CD4-positive, alpha-beta T cell (primary cell): ENCODE measurements at places on chromosomes 16 and 17.
A peak's percentile ranks its signal among the peaks of the same experiment; 100 is the strongest.

DNA sequence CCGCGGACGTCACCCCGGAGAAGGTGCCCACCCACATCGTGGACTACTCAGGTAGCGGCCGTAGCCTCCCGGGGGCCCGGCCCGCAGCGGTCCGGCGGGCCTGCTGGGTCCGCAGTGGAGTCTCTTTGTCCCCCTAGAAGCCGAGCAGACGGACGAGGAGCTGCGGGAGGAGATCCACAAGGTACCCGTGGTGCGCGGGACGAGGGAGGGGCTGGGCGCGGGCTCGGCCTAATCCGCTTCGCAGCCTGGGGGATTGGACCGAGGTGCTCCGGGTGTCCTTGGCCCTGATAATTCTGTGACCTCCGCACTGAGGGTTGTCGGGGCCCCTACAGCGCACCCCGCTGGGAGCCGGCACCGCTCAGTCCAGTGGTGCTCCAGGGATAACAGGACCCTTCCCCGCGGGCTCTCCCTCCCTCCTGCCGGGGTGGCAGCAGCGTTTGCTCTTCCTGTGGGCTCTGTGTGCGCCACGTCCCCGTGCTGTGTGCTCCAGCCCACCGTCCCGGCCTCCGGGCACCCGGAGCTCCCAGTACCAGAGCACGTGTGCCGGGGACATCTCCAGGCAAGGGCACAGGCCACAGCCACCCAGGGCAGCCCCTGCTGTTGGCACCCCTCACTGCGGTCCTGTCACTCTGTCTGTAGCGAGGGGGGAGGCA lies 713 bp downstream of the RHOT2 start:
- DNase-seq: no peak

DNA sequence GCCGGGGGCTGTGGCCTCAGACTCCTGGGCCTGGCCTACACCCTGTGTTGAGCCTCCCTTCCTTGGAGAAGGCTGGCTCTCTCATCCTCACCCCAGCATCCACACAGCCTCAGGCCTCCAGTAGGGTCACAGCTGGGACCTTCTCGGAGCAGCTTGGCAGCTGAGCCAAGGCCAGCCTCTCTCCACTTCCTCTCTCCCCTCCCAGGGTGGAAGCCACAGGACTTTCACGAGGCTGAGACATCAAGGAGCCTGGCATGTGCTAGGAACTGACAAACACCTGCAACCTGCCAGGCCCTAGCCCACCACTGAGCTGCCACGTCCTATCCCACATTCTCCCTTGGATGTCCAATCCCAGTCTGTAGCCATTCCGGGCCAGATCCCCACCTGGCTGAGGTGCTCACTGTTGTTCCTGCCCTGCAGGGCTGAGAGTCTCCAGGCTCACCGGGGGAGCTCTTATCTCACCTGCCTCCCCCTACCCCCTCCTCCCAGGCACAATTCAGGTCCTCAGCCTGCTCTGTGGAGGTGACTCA lies 3.1 kb downstream of the MMP15 start:
- DNase-seq: no peak

DNA sequence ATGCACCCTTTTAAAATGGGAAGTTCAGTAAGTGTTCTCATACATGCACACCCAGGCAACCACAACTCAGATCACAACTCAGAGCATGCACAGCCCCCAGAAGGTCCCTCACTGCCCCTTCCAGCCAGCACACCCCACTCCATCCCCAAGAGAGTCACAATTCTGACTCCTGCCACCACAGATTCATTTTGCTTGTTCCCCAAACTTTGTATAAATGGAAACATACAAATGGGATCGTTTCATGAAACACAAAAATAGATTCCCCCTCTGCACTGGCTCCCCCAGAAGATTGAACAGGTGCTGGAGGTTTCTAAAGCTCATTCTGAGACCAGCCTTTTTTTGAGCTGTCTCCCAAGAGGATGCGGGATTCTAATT lies 3.3 kb upstream of the TNFRSF13B start:
- DNase-seq: no peak

- DNase-seq: no peak
These were observed 41.3 kb downstream of the LMF1 start for GRCh38 chr16:929227-930073.

DNA sequence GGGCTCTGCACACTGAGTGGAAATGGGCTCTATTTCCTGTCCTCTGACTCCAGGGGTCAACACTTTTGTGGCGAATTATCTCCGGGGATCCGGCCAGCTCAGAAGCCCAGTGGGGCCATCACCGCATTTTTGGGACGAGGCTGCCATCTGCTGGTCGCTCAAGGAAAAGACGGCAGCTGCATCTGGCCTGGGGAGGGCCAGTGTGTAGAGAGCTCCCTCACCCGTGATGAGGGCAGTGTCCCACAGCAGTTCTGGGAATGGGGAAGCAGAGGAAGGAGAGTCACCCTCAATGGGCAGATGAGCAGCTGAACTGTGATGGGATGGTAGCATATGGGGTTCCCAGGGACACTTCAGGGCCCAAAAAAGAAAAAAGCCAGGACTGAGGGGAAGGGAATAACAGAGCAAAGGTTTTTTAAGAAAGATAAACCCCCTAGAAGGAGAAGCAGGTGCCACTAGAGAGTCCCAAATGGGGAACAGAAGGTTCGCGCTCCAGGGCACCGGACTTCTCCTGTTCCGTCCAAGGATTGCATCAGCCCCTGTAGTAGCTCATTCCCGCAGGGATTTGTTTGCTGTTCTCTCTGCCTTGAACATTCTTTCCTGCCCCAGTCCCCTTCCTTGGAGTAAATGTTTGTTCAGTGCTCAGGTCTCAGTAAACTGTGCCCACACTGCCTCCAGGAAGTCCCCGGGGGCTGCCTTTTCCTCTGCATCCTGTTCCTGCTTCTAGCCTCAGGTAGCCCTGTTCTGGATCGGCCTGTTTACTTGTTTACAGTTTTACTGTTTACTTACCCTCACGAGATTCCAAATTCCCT lies 9.3 kb upstream of the ABCC12 start:
- DNase-seq: peak; percentile 79

DNA sequence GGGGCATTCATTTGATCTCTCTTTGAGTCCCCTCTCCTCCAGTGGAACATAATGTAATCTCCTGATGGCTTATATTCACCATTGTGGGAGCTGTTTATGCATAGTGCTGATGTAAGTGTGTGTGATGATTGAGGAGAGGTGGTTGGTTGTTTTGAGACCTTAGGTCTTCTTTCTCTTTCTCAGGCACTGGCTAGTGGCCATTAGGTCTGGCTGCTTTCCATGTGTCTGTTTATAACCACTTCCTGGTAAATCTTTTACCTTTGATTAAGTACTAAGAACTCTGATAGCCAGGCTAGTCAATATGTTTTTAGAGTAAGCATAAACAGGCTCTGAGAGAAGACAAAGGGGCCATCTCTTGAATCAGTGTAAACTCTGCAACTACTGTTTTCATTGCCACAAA lies 27.9 kb downstream of the VAT1L start:
- DNase-seq: no peak

DNA sequence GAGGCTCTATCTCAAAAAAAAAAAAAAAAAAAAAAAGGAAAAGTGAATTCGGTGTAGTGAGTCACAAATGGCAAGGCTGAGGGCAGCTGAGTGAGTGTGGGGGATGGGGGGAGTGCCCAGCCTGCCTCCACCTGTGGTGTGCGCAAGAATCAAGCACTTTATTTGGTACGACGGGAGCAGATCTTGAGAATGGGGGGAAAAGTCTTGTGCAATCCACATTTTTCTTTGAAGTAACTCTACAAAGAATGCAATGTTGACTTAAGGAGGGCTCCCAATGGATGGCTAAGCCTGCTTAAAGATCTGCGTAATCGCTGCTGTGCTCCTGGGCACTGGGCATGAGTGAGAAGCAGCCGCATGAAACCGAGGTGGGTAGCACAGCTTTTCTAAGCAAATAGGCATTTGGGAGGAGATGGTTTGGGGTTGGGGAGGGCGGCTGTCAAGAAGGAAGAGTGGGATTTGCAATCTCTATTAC lies 28.2 kb downstream of the ATP2C2 start:
- DNase-seq: no peak

GRCh38 chr16:25707982-25708583 lies 16.3 kb downstream of the HS3ST4 start:
- DNase-seq: no peak

- DNase-seq: no peak
These were observed 74.2 kb upstream of the CBX4 start for GRCh38 chr17:79913451-79913850.

- no peak for DNase-seq
These were observed 88.2 kb upstream of the FA2H start for GRCh38 chr16:74862743-74863244.

DNA sequence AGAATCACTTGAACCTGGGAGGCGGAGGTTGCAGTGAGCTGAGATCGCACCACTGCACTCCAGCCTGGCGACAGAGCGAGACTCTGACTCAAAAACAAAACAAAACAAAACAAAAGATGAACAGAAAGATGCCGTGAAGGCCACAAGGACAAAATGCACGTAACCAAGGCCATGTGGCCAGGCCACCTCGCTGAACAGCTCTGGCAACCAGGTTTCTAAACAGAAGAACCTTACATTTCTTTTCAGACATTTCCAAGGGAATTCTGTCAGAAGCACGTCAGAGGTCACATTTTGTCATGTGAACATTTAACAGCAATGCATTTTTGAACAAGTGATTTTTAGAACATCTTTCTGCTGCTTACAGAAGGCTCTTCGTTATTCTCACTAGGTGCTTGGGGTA lies 28.8 kb downstream of the USP22 start:
- DNase-seq: no peak

DNA sequence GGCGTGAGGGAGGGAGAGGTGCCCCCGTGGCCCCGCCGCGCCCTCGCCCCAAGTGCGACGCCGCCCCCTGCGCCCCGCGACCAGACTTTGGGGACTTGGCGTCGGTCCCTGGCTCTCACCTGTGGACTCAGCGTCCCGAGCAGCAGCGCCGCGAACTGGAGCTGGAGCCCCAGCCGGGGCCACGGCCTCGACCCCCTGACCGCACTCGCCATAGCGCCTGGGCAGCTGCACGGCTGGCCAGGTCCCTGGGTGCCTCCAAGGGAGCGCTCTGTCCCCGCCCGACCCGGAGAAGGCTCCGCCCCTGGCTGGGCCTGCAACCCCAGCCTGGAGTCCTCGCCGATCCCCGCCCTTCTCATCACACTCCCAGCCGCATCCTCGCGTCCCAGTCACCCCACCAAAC lies at the start of gene ERN2:
TSS of gene ERN2 (minus strand) at position 247 of the 400 bp plus-strand sequence. CDS start at position 212, 35 bp downstream.
- DNase-seq: no peak

DNA sequence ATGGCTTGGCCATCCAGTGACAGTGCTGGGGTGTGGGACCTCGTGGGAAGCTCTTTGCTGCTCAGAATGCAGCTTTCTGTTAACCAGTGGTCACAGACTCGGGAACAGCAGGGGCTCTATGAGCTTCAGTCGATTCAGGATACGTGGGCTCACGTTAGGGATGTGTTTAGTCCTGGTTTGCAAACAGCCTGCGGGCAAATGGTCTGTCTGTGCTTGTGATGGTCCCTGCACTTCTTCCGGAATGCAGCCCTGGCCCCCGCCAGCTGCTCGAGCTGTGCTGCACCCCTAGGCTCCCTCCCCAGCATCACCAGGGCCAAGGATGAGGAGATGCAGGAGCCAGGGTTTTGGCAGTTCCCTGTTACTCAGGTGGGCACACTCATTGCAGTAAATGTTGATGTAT lies 172.8 kb upstream of the CHMP6 start:
- DNase-seq: no peak

DNA sequence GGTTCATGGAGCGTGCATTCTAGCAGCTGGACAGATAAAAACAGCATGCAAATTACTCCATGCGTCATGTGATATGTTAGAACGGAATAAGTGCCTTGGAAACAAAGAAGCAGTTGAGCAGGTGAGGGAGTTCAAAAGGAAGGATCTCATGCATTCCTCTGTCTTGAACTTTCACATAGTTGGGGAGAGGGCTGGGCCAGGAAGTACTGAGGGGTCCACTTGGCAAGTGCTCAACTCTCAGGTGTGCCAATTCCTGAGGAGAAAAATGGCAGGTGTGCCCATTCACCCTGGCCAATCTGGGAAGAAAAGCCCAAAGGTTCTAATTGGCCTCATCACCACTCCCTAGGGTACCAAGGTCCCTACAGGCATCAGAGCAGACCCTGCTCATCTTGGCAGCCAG lies 67.7 kb downstream of the CES1 start:
- DNase-seq: no peak

- no peak for DNase-seq
These were observed 25.6 kb upstream of the CES5A start for GRCh38 chr16:55900616-55901393.

GRCh38 chr16:63945806-63946205 lies 1176.1 kb downstream of the CDH11 start:
- no peak for DNase-seq

DNA sequence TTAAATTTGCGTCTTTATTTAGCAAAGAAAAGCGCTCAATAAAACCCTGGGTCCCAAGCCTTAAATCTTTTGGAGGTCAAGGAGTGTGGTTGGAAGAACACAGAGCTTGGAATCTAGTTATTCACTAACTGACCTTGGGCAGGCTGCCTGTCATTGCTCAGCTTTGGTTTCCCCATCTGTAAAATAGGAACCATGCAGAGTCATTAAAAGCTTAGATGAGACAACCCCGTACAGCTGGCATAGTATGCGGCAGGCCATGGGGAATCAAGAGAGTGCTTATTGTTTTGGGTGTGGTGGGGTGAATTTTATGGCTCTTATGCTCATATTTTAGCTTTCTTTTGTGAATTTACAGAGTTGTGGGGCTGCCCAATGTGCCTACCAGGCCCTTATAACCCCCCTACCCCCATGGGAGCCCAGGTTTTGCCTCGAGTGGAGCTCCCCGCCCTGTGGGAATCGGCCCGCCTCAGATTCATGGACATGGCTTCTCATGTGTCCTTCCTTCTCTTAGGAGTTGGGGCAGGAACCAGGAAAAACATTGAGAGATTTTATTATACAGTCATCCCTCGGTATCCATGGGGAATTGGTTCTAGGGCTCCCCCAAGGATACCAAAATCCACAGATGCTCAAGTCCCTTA lies 113.5 kb downstream of the CLEC16A start:
- no peak for DNase-seq

GRCh38 chr17:38510421-38511149 lies 82.3 kb downstream of the ARHGAP23 start:
- DNase-seq: no peak

- no peak for DNase-seq
These were observed 118.3 kb upstream of the ADAMTS18 start for GRCh38 chr16:77553130-77553529.

DNA sequence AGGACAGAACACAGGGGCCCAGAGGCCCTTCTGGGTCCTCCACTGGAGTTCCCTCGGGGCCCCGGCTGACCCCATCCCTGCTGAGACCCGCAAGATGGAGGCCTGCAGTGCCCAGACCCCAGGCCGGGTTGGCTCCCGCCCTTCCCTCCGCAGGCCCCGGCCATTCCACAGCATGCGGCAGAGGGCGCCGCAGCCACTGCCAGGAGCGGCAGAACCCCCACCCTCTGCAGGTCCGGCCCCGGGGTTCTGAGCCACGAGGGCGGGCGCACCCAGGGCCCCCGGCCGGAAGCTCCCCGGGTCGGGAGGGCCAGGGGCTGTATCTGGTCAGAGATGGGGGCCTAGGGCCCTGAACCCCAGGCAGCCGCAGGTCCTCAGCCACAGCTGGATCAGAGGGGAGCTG lies 2.4 kb upstream of the PERCC1 start:
- peak; percentile 29 for DNase-seq

DNA sequence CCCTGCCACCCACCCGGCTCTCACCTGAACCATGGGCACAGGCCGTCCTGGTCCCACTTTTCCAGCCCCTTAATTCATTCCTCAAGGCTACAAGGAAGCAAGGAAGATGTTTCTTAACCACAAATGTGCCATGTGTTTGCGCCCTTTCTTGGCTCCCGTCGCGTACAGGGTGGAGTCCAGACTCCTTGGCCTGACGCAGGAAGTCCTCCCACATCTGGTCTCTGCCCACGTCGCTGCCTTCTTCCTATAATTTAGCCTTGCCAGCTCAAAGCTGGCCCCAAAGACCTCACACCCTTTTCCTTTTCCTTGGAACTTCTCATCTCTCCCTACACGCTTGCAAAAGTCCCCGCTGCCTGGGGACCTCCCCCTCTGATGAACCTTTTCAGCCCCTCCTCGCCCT lies 38.8 kb upstream of the BHLHA9 start:
- DNase-seq: no peak
